Astrocyte of the cerebellum (primary cell): ENCODE measurements at places on chromosomes 5 and 9.

GRCh38 chr5:80503641-80504040 lies 15.7 kb downstream of the FAM151B start:
- no peak for DNase-seq

- DNase-seq: no peak
These were observed 62.6 kb downstream of the SAXO1 start for GRCh38 chr9:18970393-18970792.

GRCh38 chr5:141992349-141992963 lies 20.4 kb downstream of the GNPDA1 start:
- peak; percentile 54 for DNase-seq

DNA sequence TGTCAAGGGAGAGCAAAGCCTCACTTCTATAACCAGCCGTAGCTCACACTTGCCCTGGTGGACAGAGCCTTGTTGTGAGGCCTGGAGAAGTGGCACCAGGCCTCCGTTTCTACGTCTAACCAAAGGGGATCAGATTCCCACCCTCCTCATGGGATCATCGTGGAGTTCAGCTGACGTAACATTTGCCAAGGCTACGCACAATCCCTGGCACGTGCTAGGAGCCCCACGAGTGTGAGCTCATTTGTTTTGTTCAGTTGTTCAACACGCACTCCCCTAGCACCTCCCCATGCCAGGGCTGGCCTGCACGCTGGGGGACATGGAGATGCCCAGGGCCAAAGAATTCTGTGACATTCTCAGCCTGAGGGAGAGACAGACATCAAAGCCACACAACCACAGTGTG lies 23.1 kb downstream of the ADGRD2 start:
- DNase-seq: no peak

DNA sequence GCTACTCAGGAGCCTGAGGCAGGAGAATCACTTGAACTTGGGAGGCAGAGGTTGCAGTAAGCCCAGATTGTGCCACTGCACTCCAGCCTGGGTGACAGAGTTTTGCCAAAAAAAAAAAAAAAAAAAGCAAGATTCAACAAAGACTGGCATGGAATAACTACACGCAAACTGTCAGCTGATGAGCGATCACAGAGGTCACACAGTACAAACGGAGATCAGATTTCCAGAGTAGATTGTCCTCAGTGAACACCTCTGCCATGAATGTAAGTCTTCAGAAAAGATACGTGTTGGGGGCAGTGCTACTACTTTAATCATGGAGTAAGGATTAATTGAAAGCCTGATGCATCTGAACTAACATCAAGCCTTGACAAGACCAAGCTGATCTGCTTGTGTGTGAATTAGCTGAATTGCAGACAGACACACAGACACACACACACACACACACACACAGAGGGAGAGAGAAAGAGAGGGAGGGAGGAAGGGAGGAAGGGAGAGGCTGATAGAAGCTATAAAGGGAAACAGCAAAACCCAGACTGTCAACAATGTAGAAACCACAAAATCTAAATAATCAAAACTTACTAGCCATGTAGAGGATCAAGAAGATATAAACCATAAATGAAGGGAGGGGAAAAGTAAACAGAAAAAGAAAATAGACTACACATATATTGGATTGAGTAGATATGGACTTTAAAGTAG lies 222.9 kb upstream of the ZNF462 start:
- DNase-seq: no peak

GRCh38 chr5:74885170-74885569 lies 19.0 kb upstream of the FAM169A start:
- peak; percentile 19 for DNase-seq

GRCh38 chr9:4983601-4984165 lies 1.4 kb upstream of the JAK2 start:
- no peak for DNase-seq
